ENCODE measurements at places on chromosomes 13 and 19.

GRCh38 chr19:2978166-2978767, 903 bp downstream of the TLE6 start:
- DNase-seq, result no peak

DNA sequence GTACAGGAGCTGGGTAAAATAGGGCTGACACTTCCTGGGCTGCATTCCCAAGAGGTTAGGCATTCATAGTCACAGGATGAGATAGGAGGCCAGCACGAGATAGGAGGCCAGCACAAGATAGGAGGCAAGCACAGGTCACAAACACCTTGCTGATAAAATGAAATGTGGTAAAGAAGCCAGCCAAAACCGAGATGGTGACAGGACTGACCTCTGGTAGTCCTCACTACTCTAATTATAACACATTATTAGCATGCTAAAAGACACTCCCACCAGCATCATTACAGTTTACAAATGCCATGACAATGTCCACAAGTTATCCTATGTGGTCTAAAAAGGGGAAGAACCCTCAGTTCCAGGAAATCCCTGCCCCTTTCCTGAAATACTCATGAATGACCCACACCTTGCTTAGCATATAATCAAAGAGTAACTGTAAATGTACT, 20.9 kb upstream of the IGSF23 start:
- DNase-seq, result no peak

GRCh38 chr13:98493042-98493712, 83.7 kb downstream of the STK24 start:
- no peak for DNase-seq

- no peak for DNase-seq
Measured at GRCh38 chr13:91661692-91662490, 263.5 kb downstream of the GPC5 start.

DNA sequence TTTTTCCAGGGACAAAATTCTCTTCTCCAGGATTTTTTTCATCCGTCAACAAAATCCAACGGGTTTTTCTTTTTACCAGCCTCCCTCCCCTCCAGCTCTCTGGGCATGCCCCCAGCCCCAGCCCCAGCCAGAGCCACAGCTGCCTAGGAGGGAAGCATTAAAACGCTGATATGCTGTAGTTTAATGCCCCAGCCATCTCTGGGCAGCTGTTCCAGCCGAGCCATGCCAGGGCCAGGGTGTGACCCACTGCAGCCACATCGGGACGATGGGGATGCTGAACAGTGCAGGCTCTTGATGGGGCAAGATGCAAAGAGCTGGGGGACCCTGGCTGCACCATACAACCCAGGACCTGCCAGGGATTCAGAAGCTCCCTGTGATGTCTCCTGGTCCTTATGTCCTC, 32.1 kb downstream of the TSHZ3 start:
- DNase-seq, result no peak
